ENCODE measurements at places on chromosomes 11 and 22.

DNA sequence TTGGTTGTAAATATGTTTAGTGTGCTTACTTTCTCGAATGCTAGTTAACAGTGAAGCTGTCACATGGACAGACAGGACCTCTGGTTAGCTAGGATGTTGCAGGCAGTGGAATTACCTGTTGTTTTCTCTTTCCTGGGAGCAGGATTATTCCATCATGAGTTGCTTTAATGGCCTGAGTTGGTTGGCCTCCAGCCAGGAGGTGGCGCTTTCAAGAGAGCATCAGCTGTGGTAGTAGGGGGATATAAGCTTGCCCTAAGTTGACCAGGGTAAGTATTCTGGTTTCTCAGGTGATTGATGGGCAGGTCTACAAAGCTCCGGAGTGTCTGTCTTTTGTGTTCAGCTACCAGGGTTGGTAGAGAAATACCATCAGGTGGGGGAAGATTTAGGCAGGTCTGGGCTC, 43.5 kb downstream of the NELL1 start:
- no peak for DNase-seq

GRCh38 chr11:7617032-7617431, 56.3 kb downstream of the CYB5R2 start:
- no peak for DNase-seq

GRCh38 chr11:72278905-72279304, 34.9 kb upstream of the PHOX2A start:
- no peak for DNase-seq

DNA sequence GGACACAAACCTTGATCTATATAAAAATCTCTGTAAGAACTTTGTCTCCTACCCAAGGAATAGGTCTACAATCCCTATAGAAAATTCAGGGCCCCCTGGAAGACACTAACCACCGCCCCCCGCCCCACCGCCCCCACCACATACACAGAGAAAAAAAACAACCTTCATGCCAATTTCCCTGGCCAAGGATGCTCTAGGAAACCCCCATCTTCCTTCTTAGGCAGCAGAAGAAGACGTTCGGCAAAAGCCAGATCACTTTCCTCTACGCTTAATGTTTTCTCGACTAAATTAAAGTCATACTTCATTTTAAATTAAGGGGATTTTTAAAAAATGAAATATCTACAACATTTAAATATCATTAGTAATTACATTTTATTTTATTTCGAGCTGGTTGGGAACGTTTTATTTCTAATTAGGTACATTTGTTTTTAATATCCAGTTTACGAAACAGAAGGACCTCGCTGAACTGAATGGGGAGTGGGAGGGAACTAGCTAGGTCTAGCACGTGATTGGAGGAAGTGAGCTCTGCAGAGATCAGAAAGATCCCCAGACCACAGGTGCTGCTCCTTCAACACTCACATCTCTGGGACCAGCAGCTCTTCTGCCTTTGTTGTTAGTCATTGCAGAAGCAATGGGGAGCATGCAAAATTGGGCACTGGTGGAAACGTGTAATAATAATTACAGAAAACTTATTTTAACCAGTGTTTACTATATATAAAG, 472.3 kb downstream of the MN1 start:
- DNase-seq, result no peak

GRCh38 chr11:44627911-44628729, 62.7 kb downstream of the CD82 start:
- DNase-seq, result no peak

DNA sequence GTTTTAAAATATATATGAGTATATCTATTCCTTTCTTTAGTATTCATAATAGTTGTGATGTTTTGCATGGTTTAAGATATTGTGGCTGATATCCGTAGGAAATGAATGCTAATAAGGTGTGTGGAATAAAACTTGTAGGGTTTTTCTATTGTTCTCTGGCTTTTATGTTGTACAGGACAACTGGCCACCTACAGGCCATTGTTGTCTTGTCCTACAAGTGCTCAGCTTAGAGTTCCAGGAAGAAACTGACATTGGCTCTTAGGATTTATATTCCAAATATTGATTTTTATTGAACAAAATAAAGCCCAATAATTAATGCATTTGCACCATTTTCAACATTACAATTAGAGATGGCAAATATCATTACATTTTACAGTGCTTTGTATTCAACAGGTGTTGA, 512.8 kb upstream of the TENM4 start:
- no peak for DNase-seq

GRCh38 chr11:132604431-132604830, 927.9 kb downstream of the OPCML start:
- DNase-seq, result no peak

GRCh38 chr11:23687991-23688390, 808.9 kb upstream of the LUZP2 start:
- no peak for DNase-seq

DNA sequence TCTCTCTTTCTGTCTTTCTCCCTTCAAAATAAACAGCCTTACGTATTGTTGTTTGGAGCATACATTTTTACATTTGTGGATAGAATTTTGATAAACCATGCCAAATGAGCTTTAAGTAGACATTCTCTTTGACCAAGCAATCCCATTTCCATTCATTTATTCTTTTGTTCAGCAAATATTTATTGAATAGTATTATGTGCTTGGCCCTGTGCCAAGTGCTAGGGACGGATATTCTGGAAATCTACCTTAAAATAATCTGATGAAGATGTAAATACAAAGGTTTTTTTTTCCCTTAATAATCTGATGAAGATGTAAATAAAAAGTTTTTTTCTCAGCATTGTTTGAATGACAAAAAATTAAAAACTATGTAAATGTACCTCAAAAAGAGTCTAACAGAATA, 2.1 kb downstream of the OLFML1 start:
- no peak for DNase-seq

DNA sequence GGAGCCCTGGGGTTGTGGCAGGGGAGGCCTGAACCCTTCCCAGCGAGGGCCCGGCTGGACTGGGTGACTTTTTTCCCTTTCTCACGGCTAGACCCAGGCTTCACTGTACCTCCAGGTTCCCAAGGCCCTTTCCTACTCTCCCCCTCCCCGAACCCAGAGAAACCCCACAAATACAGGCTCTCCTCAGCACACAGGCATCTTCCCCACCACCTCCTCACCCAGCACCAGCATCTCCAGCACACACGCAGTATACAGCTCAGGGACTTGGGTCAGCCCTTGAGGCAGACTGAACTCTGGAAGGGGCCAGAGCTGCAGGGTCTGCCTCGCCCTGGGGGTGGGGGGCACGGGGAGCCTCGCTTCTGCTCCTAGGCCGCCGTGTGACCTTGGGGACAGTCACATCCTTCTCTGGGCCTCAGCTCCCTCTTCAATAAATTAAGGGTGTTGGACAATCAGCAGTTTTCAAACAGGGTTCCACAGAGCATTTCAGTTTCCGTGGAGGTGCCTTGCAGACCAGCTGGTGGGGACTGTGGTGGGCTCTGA, 4.5 kb downstream of the TMPRSS13 start:
- DNase-seq, result no peak
